Stimulated activated naive CD4-positive, alpha-beta T cell (primary cell): ENCODE measurements at places on chromosomes 6 and 20.

- DNase-seq: no peak
These were observed 193.0 kb downstream of the GJA10 start for GRCh38 chr6:90087106-90087833.

DNA sequence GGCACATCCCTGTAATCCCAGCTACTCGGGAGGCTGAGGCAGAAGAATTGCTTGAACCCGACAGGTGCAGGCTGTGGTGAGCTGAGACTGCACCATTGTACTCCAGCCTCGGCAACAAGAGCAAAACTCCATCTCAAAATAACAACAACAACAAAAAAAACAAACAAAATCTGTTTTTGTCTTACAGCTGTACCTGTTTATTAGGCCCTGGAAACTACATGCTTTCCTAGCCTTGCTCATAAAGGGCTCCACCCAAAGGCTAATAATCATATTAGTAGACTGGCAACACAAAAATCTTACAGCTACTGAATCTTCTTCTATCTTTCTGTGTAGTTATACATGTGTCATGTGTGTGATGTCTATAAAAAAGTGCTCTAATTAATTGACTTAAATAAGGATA is 503.9 kb upstream of the EYS start:
- DNase-seq: no peak

- DNase-seq: no peak
These were observed 90.0 kb downstream of the IPCEF1 start for GRCh38 chr6:154266560-154267099.

GRCh38 chr6:46175446-46175845 is 4.7 kb upstream of the ENPP5 start:
- no peak for DNase-seq

GRCh38 chr20:8097307-8097706 is 34.8 kb upstream of the PLCB1 start:
- no peak for DNase-seq

DNA sequence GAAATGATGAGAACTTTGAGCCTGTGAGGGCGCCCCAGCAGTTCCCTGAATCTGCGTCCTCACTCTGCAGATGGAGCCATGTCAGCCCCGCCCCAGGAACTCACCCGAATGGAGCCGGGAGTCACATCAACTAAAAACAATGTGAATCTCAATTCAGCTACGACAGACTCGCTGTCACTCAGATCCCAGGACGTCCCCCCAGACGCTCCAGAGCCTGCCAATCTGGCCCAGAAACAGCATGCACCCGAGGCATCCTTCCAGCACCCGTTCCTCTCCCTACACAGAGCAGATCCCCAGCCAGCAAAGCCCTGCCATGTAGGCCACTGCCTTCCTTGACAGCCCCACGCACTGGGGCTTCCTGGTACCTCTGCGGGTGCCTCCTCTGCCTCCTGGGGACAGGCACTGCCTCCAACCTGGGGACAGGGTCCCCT is 248.0 kb downstream of the TTLL2 start:
- DNase-seq: no peak

DNA sequence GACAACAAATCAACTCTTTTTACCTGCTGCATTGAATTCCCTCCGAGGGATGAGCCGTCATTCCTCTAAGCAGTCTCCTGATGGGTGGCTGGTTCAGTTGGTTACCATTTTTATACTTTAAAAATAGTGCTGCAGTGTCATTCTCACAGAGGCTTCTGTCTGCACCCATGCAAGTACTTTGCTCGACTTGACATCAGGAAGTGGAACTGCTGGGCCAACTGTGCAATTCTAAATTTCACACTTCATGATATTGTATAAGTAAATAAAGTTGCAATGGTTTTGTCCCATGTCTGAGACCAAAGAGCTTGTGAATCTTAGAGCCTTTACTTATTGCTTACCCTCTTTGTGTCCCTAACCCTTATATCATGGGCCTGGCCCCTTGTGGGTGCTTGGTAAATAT is 2.5 kb downstream of the BTN3A1 start:
- no peak for DNase-seq

DNA sequence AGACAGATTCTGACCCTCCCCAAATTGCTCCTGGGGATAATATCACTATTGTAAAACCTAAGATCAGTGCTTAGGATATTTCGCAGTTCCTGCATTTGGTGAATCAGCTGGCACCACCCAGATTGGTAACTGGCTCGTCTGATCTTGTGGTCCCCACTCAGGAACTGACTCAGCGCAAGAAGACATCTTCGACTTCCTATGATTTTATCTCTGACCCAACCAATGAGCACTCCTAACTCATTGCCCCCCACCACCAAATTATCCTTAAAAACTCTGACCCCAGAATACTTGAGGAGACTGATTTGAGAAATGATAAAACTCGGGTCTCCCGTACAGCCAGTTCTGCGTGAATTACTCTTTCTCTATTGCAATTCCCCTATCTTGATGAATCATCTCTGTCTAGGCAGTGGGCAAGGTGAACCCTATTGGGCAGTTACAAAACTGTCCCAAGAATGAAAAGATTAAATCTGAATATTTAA is 55.7 kb upstream of the PRND start:
- no peak for DNase-seq

DNA sequence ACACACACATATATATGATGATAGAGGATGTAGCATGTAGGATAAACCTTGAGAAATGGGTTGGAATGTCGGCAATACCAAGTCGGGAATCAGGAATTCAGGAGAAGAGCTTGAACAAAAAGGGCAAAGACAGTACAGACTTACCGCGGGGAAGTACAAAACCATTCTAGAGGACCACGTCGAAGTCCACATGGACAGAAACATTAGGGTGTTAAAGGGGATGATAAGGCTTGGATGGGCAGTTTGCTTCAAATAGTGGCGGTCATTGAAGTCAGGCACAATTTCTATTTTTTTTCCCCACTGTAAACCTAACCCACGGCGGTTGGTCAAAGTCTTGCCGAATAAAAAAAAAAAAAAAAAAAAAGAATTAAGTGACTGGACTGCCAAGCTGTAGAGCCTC is 766 bp upstream of the NUS1 start:
- DNase-seq: no peak

DNA sequence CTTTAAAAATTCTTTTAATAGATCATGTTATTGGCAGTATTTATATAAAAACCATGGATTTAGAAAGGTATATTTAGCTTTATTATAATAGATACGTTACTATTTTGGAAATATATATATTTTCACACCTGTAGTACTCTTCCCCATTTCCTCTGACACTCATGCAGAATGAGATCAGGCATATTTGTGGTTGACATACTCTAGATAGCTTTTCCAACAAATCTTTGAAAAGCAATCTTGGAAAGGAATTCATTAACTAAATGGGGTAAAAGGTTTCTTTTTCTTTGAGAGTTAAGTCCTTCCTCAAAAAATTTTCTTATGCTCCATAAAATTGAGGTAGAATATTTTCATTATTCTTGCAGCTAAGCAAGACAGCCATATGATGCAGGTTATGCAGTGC is 14.5 kb downstream of the ASF1A start:
- no peak for DNase-seq

- no peak for DNase-seq
These were observed 201.7 kb upstream of the RREB1 start for GRCh38 chr6:6905961-6906518.

DNA sequence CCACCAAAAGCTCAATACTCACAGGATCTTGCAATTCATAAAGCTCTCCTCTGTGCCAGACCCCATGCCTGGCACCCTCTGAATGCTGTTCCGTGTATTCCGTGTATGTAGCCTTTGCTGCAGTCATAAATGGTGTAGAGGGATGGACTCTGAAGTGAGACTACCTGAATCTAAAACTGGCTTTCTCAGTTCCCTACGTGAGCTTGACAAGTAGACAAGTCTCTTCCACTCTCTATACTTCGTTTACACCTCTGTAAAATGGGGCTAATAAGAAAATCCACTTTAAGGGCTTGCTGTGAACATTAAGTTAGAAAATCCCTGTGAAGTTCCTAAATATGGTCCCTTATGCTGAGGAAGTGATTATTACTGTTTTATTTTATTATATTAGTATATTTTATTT is 31.5 kb downstream of the PPP1R16B start:
- DNase-seq: no peak

DNA sequence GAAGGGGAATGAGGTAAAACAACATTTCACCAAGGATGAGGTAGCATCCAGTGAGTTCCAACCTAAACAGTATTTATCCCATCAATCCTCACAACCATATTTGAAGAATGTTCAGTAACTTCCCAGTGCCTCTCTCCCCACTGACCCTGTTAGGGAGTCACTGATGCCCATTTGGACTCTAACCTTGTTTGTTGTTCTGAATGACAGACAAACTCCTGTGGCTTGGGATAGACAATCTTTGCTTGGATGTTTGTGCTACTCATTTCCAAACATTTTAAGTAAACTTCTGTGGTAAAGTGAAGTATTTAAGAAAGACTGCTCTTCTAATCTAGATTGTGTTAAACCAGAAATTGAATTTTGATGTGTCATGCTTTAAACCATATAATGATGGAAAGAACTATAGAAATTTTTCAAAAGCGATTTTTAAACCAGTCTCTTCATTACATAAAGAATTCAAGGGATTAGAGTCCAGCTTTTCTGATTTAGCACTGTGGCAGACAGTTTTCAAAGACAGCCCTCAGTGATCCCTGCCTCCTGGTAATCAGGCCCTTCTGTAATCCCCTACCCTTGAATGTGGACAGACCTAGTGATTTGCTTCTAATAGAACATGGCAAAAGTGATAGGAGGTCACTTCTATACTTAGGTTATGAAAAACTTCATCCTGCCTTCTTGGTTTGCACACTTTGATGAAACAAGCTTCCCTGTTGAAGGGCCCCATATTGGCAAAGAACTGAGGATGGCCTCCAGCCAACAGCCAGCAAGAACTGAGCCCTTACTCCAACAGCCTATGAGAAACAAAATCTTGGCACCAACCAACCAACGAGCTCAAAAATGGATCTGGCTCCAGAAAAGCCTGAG is 191.6 kb downstream of the DST start:
- DNase-seq: no peak

DNA sequence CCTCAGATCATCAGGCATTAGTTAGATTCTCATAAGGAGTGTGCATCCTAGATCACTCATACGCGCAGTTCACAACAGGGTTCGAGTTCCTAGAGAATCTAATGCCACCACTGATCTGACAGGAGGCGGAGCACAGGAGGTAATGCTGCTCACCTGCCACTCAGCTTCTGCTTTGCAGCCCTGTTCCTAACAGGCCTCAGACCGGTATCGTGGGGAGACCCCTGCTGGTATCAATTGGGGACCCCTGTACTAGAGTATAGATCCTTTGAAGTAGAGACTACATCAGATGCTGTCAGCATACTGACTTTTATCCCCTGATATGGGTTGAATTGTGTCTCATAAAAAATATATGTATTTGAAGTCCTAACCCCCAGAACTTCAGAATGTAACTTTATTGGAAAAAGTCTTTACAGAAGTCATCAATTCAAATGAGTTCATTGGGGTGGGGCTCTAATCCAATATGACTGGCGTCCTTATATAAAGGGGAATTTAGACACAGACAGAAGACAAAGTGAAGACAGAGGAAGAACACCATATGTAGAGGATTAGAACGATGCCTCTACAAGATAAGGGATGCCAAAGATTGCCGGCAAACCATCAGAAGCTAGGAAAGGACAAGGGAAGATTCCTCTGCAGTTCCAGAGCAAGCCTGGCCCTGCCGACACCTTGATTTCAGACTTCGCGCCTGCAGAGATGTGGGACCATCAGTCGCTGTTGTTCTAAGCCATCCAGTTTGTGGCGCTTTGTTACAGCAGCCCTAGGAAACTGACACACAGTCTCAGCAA is 104.4 kb upstream of the BTBD3 start:
- DNase-seq: no peak

DNA sequence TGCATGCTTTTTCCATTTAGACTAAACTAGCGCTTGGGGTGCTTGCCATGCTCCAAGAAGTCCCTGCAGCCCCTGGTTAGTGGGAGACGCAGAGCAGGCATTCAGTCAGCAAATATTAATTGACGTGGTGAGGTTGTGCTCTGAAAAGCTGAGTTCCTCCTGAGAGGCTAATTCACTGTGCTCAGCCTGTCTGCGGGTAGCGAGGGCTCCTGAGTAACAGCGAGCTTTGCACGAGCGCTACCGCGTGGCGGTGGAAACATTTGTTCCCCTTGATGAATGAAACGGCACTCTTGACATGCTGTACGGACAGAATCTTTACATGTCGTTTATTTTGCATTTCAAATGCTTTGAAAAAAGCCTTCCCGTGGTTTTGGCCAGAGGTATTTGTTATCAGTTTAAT is 170.6 kb upstream of the AGPAT4 start:
- no peak for DNase-seq

DNA sequence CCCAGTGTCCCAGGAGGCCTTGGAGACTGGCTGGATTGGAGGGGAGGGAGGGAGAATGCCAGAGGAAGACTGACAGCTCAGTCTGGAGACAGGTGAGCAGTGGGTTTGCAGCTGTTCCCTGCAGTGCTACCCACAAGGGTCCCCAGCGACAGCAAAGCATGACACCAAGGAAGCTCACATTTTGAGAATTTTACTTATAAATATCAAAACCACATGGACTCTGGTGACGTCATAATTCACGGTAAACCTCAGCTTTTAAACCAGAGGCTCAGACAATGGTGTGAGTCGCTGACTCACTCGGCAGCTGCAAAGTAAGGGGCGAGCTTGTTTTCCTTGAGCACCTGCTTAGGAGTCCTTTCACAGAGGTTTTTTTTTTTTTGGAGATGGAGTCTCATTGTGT is 65.2 kb downstream of the THBS2 start:
- no peak for DNase-seq

DNA sequence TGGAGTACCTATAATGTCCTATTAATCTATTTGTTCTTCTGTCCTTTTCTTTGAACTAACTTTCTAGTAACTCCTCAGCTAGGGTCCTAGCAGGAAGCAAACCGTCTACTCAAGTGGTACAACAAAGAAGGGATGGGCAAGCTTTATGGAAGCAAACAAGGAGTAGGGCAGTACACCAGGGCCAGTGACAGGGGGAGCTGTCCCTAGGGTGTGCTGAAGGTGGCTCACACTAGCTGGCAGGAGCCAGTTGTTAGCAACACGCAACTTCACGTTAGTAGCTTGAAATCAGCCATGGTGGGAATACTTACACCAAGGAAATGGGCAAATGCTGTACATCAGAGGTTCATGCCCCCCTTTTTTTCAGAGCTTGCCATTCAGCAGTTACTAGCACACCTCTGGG is 74.0 kb upstream of the EYA2 start:
- DNase-seq: no peak
